HT-29 (cell line): ENCODE measurements at places on chromosomes 6 and 20.

- DNase-seq, result no peak
These were observed 25.6 kb downstream of the MMP24 start for GRCh38 chr20:35252037-35252461.

DNA sequence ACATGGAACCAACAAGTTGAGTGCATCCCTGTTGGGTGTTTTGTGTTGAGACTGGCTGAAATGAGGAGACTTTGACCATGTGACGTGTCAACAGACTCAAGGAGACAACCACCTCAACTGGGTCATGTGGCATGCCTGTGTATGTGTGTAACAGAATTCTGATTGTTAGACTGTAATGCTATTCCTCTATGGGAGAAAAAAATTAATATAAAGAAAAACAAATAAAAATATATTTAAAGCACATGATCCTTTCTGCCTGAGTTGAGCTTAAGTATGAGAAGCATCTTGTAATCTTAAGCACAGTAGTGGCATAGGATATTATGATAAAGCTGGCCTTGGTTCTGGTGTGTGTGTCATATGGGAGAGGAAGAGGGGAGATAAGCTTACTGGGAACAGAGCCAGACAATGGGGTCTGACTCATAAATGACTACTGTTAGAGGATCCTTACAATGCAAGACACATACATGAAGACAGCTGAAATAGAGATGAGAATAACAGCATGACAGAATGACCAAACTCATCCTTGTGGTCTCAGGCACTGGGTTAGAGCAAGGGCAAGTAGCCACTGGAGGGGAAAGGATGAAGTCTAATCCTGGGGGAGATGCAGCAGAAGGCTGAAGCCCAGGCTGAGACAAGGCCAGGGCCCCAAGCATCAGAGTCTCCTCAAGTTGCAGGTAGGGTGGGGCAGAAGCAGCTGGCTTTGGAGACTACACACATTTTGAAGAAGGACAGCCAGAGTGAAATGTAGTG lies 9.2 kb downstream of the TP53INP2 start:
- DNase-seq, result peak; percentile 64

- DNase-seq, result no peak
These were observed 238.1 kb downstream of the LAMA2 start for GRCh38 chr6:129120856-129121638.

DNA sequence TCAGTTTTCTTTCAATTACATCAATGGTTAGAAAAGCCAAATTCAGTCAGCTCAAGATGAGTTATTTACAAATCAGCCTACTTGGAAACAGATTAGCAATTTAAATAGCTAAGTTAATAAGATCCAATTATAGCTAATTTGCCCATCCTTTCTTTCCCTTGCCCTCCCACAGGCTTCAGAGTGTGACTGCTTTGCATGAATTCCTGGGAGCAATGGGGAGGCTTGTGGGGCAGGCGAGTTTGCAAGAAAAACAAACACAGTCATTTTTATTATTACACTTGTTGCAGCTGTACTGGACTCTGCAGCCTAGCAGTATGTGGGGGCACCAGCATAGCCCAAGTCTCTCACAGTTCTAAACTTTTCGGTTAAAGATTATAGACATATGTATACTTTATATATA lies 219.0 kb downstream of the NKAIN2 start:
- no peak for DNase-seq

DNA sequence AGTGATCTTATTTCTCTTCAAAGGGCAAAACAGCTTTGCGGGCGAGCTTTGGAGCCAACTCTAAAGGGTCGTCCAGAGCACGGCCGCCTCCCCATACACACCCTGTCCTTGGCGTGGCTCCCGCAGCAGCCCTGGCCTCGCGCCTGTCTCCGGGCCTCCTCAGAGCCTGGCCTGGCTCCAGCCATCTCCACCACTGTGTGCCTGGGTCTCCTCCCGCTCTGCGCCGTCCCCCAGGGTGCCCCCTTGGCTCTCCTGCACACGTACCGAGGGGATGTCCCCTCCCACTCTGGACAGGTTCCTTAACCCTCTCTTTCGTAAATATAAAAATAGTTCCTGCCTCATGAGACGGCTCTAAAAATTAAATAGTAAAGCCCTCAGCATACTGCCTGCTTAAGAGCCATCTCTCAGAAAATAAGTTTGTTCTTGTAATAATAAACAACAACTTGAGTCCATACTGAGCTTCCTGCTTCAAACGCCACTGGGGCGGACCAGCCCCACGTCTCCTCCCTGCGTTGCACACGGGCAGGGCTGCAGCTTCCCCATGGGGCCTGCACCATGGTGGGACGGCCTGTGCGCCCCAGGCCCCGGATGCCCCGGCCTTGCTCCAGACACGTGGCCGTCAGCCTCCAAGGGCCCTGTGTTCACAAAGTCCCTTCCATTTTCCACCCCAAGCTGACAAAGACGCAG lies 226.2 kb downstream of the TTLL2 start:
- no peak for DNase-seq

DNA sequence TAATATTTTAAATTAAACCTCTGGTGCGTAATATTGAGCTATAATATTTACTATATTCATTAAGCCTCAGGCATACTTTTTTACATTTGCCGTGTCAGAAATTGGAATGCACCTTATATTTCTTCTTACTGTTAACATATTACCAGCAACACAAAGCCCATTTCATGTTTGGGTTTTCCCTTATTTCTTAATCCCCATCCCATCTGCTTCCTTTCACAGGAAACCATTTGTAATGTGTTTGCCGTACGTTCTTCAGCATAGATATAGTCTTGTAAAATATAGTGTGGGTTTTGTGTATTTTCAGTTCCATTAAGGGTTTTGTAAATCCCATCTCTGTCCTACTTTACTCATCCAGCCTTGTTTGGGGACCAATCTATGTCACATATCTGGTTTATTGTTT lies 6.5 kb downstream of the EYS start:
- DNase-seq, result no peak

DNA sequence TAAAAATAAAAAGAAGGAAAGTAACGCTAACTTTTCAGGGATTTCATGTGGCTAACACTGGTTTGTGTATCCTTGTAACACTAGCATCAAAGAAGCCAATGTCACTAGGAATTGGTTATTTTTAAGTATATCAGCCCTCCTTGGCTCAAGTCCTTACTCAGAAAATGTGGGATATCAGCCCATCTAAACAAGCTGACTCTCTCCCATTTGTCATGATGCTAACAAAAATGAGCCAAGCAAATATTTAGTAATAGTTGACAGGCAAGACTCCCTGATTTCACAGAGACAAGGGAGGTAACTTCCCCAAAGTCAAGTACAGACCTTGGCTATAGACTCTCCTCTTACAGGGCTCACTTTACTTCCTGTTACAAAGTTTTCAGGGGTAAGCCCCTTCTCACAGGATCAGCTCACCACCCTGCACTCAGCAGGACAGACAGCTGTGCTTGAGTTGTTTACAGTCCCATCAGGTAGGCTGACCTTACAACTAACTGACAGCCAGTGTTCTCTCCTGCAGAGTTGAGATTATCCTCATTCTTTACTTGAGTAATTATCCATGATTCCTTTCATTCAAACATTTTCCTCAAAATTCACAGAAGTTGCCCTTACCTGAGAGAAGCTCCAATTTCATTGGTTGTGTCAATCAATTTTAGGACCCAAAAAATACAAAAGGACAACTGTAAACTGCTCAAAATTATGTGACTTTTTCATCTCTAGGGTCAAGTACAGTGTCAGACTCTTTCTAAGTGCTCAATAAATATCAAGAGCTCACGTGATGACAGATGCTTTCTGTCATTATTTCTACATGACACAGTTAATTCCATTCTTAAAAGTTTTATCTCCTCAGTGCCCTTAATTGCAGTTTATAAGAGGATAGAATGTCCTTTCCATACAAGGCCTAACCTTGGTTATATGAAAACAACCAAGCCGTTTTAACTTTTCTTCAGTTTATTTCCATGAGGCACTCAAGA lies 38.1 kb upstream of the BMP5 start:
- no peak for DNase-seq

DNA sequence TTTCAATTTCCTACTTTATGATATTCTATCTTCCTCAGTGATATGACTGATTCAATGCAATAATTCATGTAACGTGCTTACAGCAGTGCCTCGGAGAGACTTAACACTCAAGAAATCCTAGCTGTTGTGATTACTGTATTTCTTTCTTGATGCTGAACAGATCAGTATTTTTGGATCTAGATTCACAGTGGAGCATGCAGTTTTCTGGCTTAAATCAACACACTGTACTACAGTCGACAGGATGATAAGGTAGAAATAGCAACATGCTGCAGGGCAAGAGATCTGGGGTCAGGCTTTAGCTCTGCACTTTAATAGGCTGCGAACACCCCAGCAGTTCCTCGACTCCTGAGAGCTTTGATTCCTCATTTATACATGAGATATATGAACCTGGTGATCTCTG lies 161.0 kb downstream of the AIG1 start:
- no peak for DNase-seq

GRCh38 chr20:38242848-38243708 lies 17.5 kb downstream of the KIAA1755 start:
- DNase-seq, result peak; percentile 58

DNA sequence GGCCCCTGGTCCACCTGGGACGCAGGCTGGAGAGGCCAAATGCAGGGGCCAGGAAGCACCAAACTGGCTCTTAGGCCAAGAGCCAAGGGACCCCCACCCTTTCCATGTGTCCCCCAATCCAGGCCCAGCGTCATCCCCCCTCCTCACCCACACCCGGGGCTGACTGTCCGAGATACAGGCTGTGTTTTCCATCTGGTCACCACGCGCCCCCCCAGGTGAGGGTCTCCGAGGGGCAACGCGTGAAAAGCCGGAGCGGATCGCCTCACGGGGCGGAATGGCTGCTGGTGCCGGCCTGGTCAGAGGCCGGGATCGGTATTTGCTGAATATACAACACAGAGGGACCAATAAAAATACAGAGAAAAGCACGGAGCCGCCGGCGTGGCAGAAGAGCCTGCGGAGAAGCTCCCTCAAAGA lies 5.2 kb upstream of the ABHD16B start:
- no peak for DNase-seq

DNA sequence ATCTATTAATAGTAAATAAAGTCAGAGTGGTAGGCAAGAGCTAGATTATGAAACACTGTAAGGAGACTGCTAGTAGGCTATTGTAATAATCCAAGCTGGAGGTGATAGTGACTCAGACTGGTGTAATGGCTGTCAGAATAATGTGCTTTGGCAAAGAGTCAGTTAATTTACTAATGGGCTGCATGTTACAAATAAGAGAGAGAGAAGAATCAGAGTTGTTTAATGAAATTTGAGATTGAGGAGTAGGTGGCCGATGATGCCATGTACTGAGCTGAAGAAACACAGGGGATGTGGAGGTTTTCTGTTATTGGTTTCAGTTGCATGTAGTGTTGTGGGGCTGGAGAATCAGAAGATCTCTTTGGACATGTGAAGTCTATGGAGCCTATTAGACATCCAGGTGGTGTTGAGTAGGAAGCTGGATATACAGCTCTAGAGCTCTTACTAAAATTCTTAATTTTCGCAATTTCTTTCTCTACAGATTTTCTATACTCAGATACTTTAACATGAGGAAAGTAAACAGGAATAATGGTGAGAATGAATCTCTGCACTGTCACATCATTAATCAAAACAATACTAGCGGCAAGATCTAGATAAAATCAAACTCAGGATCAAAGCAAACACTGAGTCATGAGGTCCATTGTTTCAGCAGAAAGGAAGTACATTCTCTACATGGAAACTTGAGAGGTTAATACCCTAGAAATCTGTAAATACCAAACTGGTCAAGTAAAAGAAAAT lies 167.7 kb downstream of the SIM1 start:
- peak; percentile 74 for DNase-seq

DNA sequence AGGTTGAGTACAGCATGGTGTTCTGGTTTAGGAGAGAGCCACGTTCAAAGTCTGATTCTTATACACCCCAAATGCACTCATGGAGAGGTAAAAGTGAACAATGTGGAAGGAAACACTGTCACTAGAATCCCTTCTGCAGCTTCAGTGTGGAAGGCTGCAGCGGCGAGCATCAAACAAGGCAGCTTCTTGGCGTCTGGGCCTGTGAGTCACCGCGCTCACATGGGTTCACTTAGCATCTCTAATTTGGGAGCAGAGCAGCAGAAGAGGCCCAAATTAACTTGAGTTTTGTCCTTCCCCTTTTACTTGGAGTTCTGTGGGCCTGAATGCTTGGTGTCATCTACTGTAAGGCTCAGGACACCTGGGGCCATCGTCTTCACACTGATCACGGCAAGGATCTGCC lies 10.9 kb upstream of the E2F1 start:
- no peak for DNase-seq

GRCh38 chr20:57265997-57266290 lies 497 bp downstream of the BMP7 start:
- DNase-seq, result no peak

DNA sequence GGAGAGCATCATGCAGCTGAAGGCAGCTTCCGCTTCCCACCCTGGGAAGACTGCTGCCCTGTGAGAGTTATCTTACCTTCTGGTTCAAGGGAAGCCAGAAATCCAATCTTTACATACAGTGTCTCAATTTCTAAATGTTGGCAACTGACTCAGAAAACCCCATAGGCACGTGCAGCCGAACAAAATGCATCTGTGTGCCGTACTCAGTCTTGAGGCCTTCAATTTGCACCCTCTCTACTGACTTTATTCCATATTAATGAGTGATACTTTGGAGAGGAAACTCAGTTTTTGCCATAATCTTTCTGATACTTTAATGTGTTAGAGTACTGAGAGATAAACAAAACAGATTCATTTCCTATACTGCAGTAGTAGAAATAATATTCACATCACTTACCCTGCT lies 172.5 kb upstream of the C6orf118 start:
- DNase-seq, result no peak

GRCh38 chr20:61391812-61392520 lies 139.9 kb downstream of the CDH4 start:
- DNase-seq, result no peak

- DNase-seq, result no peak
These were observed 8.6 kb upstream of the HIVEP2 start for GRCh38 chr6:142953373-142954273.

- peak; percentile 26 for DNase-seq
These were observed 69.0 kb downstream of the BTBD9 start for GRCh38 chr6:38570750-38571149.

DNA sequence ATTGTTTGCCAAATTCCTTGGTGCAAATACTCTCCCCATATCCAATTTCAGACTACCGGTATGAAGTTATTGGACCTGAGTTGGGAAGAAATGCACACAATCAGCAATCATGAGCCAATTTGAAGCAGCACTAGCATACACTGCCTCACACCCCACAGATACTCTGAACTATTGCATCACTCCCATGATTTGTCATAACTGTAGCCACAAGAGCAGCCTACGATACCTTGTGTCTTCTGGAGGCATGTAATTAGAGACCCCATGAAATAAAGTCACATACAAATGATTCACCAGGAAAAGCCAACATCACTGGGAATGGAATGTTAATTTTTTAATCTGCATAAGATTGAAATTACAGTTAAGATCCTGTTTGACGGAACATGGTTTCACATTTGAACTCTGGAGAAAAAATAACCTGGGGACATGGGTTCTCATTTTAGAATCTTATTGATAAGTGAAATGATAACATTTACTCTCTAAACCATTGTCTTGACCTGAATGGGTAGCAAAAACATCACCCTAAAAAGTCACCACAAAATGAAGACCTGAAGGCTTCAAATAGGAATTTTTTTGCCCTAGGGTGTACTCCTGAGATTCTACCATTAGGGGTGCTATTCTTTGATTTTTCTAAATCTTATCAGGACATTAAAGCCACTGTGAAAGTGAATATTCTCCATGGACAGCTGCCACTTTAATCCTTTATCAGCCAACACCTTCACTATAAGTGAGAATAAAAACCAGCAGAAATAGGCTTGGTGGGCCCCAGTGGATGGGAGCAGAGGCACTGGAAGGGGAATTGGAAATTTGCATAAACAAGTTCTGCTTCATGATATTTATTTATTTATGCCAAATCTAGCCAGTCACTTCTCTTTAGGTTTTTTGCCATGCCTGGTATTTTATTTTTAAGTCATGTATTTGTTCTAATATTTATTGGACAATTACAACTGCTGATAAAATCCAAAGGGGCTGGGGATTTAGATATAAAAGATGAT lies 34.5 kb upstream of the HBS1L start:
- DNase-seq, result peak; percentile 56
